ENCODE measurements at places on chromosomes 6 and 20. TPM values are rescaled to one million over a fixed set of nuclear protein-coding genes. Genes with fewer than 3 reads are reported as not detected.

- no peak for DNase-seq
These were observed 182.9 kb upstream of the CST7 start for GRCh38 chr20:24766143-24766527.

GRCh38 chr20:63482021-63482587 is 9.6 kb upstream of the KCNQ2 start:
- DNase-seq: no peak

DNA sequence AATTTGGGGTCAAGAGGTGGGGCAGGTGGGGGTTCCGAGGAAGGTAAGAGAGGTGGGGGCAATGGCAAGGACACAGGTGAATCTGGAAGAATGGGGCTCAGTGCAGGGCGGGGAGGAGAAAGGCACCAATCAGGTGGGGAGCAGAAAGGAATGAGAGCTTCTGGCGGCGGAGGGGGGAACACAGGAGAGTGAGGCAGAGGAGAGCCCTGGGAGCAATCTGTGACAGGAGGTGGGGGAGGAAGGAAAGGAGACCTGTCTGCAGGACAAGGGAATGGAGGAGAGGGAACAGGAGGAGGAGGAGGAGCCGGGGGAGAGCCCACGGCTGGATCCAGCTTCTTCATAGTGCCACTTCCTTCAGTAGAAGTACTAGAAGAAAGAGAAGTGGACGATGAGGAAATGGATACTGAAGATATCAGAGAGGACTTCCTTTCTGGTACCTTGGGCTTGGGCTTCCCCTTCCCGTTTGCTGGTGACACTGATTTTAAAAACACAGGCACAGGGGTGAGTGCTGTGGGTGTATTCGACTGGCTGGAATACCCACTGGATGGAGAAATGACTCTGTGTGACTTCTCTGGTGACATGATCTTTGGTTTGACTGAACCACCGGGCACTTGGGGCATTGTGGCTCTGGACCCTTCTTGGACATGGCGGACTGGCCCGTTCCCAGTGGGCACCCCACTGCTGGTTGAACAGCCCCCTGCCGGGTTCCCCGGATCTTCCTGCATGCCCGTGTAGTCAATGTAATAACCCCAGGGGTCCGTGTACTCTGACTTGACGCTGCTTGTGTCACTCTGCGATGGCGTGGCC is 27.4 kb downstream of the HEBP2 start:
- no peak for DNase-seq

- no peak for DNase-seq
These were observed 119.1 kb downstream of the TENT5A start for GRCh38 chr6:81633391-81633790.

DNA sequence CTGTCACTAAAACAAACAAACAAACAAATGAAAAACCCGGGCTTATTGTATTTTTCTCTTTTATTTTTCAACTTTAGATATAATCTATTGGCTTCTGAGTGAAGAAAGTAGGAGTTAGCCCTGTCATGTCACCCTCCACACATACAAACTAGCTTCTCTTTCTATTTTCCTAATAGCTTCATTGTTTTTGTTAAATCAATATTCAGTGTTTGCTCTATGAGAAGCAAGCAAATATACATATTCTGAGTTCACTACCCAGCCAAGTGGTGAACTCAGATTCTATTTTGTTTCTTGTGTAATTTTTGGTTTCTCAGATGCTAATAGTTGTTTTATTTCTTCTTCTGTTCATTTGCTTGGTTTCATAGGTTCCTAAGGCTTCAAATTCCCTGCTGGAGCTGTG is 66.4 kb downstream of the SNRNP48 start:
- peak; percentile 35 for DNase-seq

GRCh38 chr20:35695245-35695749 is 3.9 kb downstream of the NFS1 start:
- peak; percentile 67 for DNase-seq

DNA sequence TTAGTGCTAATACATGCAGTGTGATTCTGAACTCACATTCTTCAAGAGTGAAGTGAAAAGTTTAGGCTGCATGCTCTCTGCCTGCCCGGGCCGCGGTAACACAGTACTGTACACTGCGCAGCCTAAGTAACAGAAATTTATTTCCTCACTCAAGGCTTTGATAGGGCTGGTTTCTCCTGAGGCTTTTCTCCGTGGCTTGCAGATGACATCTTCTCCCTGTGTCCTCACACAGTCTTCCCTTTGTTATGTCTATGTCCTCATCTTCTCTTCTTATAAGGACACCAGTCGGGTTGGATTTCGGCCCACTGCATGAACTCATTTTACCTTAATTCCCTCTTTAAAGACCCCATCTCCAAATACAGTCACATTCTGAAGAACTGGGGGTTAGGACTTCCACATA is 51.1 kb upstream of the TMEM170B start:
- no peak for DNase-seq

GRCh38 chr20:17519606-17520285 is 11.4 kb downstream of the BFSP1 start:
- no peak for DNase-seq

- peak; percentile 83 for DNase-seq
These were observed 881 bp downstream of the BICRAL start for GRCh38 chr6:42782689-42783176.

DNA sequence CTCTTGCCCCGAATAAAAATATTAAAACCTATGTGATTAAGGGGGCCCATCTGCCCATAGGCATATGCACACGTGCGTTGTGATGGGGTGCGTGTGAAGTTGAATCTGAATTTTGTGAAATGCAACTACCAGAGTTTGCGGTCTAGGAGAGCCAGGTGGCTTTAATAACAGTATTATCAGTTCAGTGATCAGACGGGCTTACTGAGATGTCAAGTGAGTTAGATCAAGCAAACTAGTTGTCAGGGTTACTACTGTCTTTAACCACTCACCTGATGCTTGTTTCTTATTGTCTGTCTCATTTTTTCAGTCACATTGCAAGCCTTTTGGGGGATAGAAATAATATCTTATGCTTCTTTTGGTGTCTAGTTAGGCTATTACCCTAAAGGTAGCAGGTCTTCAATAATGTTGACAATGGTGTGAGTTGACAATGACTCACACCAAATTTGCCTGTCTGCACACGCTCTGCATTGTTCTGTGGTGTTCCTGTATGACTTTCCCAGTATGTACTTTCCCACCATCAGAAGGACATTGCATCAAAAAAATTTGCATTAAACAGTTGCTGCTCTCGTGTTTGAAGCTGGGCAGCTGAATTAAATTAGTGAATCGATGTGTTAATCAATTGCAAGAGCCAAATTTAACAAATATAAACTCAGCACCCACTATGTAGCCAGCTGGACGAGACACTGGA is 103.1 kb upstream of the NAA20 start:
- peak; percentile 47 for DNase-seq

- no peak for DNase-seq
These were observed 5.9 kb upstream of the FUCA2 start for GRCh38 chr6:143517447-143517773.

- no peak for DNase-seq
These were observed 10.4 kb downstream of the PMEPA1 start for GRCh38 chr20:57699395-57699794.

- DNase-seq: no peak
These were observed 598.4 kb upstream of the ZNF337 start for GRCh38 chr20:26295006-26295405.

GRCh38 chr6:87705070-87705691 is 3.1 kb upstream of the AKIRIN2 start:
- DNase-seq: peak; percentile 76

C20orf144 gene
- 0.16 TPM for polyA plus RNA-seq

MEP1A gene
- 3.0 TPM for polyA plus RNA-seq

ARMC2 gene
- polyA plus RNA-seq: 1.4 TPM

RNF144B gene
- 1.2 TPM for polyA plus RNA-seq

CAP2 gene
- 35.7 TPM for polyA plus RNA-seq

PRL gene
- polyA plus RNA-seq: not detected

TBX18 gene
- not detected for polyA plus RNA-seq

All from HepG2 (cell line).